ENCODE measurements at places on chromosomes 2 and 18.

- no peak for DNase-seq
These were observed 24.5 kb downstream of the HDAC4 start for GRCh38 chr2:239376351-239376750.

DNA sequence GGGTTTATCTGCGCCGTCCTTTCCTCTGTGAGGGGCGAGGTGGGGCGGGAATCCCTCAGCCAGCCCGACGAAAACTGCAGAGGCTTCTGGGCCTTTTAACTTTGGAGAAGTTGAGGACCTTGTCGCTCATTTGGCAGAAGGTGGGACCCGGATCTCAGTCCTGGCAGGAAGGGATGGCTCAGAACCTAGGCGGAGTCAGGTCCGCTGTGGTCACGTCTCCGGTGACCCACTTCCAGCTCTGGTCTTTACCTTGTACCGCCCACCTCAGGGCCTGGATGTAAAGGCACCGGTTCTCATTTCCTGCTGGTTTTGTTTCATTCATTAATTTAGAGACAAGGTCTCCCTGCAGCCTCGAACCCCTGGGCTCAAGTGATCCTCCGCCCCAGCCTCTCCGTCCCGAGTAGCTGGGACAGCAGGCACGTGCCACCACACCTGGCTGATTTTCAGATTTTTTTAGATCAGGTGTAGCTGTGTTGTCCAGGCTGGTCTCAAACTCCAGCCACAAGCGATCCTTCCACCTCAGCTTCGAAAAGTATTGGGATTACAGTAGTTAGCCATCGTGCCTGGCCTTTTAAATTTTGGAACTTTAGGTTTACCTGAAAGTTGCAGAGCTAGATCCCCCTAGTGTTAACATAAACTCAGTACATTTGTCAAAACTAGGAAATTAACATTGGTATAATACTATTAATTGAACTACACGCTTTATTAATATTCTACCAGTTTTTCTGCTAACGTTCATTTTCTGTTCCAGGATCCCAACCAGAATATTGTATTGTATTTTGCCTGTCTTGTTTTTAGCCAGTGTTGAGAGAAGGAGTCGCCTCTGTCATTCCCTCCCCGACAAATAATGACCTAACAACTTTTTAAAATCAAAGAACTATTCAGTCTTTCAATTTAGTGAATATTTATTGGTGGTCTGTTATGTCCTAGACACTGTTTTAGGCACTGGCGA lies 852 bp downstream of the POLI start:
- peak; percentile 12 for DNase-seq

GRCh38 chr2:187407407-187408084 lies 40.5 kb downstream of the CALCRL start:
- no peak for DNase-seq

- no peak for DNase-seq
These were observed 31.9 kb downstream of the PRKRA start for GRCh38 chr2:178419123-178419522.

GRCh38 chr18:23722646-23723045 lies 33.4 kb downstream of the LAMA3 start:
- no peak for DNase-seq

DNA sequence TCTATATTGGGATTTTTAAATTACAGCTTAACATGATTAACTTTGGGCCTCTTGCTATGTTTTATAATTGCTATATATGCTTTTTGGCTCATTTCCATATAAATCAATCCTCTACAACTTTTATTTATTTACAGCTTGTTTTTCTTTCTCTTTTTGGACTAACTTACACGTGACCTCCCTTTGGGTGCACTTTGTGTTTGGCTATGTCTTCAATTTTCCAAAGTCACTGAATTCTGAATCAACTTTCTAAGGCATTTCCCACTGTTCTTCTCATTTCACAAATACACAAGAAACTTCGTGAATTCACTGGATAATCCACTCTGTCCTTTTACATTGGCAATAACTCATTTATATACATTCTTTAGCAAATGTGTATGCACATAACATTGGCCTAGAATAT lies 5.4 kb upstream of the CPS1 start:
- no peak for DNase-seq

Data from stimulated activated CD8-positive, alpha-beta memory T cell treated with anti-CD3 and anti-CD28 coated beads, Interleukin-15, amount 100 ng/mL, for 24 hours (primary cell).